ENCODE measurements at places on chromosomes 4 and X.

- DNase-seq, result no peak
These were observed 9.0 kb upstream of the YIPF7 start for GRCh38 chr4:44660396-44660795.

- DNase-seq, result no peak
These were observed 655 bp downstream of the CYTL1 start for GRCh38 chr4:5018603-5019002.

DNA sequence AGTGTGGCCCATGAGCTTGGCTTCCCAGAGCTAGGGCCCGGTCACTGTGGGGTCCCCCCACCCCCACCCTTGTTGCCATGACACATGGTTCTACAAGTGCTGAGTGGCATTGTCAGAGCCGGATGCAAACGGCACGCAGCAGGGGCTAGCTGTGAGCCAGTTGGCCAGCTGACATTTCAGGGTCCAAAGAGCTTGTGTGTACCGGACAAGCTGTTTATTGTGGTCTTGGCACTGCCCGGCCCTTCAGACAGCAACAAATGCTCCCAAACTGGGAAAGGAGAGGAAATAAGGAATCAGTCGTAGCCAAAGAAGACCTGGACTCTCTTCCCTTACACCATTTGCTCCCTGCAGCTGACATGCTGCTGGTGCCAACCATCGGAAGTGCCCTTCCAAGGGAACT lies 36.8 kb downstream of the TSC22D3 start:
- DNase-seq, result no peak

DNA sequence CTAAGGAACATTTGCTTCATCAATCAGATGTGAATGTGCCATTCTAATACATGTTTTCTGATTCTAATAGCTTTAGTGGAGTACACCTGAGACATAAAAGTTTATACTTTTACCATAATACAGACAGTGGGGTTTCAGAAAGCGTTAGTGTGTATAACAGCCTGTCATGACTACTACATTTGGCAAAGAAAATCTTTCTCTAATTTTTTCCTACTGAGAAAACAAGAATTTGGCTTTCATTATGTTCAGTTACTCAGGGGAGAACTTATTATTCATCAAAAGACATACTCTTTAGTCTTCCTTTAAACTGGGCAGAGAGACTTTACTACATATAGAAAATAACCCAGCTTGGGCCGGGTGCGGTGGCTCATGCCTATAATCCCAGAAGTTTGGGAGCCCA lies 104.9 kb downstream of the PCDH18 start:
- DNase-seq, result no peak

DNA sequence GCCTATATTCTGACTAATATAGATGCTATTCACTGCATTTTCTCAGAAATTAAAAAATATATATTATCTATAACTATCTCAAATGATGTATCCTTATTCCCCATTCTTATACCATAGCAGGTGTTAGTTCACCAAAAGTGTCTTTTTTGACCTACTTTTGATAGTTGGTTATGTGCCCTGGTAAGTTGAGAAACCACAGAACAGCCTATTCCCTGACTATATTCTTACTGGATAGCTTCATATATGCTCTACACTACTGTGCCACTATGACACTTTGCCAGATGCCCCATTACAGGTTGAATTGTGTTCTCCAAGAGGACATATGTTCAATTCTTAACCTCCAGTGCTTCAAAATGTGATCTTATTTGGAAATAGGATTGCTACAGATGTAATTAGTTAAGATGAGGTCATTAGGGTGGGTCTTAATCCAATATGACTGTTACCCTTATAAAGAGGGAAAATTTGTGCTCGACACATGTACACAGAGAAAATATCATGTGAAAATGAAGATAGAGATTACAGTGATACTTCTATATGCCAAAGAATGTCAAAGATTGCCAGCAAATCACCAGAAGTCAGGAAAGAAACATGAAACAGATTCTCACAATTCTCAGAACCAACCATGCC lies 76.1 kb downstream of the LRBA start:
- no peak for DNase-seq

DNA sequence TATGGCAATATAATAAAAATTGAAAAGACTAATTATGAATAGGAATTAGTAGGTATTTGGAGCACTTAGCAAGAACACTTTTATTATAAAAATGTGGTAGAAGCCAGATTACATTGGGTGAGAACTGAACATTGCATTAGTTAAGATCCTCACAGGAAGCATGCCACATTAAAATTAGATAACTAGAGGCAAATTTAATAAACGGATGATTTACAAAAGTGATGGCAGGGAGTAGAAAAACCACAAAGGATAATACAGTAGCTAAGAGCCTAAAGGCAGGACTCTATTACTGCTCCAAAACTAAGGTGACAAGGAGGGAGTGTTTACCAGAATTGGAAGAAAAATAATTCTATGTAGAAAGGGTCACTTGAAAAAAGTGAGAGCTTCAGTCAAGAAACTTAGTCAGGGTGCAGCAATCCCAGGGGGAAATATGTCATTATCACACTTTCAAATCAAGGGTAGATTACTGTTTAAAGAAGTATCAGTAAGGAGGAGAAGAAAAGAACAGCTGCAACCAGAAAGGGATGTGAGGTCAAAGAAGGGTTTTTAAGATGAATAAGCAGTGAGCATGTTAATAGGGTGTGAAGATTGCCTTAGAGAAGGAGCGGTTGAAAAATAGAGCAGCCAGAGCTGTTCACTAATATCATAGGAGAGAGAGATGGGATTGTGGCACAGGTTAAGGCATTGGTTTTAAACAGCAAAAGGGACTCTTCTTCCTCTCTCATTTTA lies 84.6 kb downstream of the NDST4 start:
- no peak for DNase-seq

- DNase-seq, result no peak
These were observed 767.2 kb downstream of the RAB28 start for GRCh38 chr4:12716896-12717295.

GRCh38 chrX:134780908-134781307 lies 122.6 kb upstream of the PLAC1 start:
- no peak for DNase-seq

Measured in GDM1 (cell line).